ENCODE measurements at places on chromosomes 13 and 19.

- no peak for DNase-seq
Measured at GRCh38 chr13:41590643-41591042, 133.3 kb downstream of the RGCC start.

GRCh38 chr19:54106716-54107115 lies 4.1 kb downstream of the NDUFA3 start:
- no peak for DNase-seq

DNA sequence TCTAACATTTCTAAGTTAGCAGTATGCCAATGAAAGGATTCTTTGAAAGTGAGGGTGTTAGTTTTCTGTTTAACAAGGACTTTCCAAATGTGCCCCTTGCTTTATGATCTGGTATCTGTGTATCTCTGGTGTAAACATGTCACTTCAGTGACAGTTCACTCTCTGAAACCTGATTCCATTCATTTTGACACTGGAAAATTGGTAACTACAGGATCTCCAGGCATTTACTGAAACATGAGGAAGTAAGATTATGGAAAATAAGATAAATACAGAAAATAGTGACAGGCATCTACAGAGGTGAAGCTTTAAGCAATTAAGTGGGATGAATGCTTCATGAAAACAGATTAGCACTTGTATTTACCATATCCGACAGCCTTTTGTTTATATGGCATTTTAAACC lies 101.6 kb upstream of the MYO16 start:
- no peak for DNase-seq

DNA sequence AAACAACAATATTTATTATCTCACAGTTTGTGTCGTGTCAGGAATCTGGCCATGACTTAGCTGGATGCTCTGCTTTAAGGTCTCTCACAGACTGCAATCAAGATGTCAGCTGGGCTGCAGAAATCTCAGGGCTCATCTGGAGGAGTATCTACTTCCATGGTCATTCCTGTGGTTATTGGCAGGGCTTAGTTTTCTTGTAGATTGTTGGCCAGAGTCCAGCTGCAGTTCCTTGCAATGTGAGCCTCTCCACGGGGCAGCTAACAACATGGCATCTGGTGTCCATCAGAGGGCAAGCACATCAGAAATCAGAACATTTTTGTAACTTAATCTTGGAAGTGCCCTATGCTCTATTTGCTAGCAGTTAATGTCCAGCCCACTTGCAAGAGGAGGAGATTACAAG lies 45.7 kb upstream of the TDRD3 start:
- no peak for DNase-seq

- no peak for DNase-seq
Measured at GRCh38 chr13:100714478-100714877, 39.9 kb upstream of the TMTC4 start.
